ENCODE measurements at places on chromosomes 16 and 17.

- no peak for DNase-seq
Observed at GRCh38 chr17:35913609-35914008, 17.0 kb downstream of the RDM1 start.

DNA sequence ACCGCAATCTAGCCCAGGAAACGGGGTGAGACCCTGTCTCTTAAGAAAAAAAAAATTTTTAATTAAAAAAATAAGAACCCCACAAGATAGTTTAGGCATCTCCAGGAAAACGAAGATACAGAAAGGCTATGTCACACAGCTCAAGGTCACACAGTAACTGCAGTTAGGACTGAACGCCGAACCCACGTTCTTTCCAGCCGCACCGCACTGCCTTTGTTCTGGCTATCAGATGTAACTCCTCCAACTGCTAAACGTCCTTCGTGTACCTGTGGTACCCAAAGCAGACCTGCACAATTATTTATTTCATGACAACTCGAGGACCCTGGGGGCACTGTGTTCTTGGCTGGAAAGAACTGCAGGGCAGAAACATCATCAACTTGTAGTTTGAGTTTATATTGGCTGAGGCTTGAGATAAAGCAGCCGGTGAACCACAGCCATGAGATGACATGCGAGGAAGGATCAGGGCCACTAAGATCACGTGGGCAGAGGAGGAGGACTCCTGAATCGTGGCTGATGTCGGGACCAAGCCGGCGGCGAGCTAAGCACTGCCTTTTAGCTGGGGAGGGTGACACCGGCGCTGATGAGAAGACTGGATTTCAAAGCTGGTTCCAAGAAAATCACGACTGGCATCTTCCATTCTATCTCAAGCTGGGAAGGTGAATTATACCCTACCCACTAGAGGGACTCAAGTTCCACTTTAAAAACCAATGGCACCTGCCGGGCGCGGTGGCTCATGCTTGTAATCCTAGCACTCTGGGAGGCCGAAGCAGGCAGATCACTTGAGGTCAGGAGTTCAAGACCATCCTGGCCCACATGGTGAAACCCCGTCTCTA, 20.7 kb upstream of the MNT start:
- no peak for DNase-seq

- no peak for DNase-seq
Observed at GRCh38 chr16:73067671-73068540, 20.0 kb upstream of the ZFHX3 start.

DNA sequence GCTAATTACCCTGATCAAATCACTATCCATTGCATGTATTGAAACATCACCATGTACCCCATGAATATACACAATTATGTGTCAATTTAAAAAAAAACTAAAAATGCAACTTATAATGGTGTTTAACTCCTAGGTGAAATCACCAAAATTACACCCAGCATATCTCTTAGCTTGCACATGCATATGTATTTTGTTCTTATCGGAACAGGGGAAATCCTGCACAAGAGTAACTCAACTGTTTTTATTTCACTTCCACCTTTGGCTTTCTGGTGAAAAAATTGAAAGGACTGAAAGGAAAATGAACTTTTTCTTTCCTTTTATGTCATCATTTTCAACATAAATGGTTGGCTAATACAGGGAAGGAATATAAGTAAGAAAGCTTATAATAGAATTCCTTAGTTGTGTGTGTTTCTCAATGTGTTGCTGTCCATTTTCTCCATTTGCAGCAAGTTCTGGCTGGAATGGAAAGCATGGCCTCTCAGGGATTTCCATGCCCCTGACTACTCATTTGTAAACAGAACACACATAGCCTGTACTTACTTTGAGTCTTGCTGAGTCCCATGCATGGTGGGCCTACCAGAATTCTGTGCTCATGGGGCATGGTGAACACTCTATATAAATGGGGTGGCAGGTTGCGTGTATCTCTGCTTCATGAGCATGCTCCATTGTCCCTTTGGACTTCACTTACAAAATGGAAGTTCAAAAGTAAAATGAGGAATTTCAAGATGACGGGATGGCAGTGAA, 462.0 kb downstream of the HS3ST3B1 start:
- DNase-seq: no peak

GRCh38 chr16:85750146-85750826, 610 bp downstream of the C16orf74 start:
- no peak for DNase-seq
